SK-N-SH treated with all-trans-retinoic acid at 6 μM for 48 hours (cell line): ENCODE measurements at places on chromosomes 4 and X.

DNA sequence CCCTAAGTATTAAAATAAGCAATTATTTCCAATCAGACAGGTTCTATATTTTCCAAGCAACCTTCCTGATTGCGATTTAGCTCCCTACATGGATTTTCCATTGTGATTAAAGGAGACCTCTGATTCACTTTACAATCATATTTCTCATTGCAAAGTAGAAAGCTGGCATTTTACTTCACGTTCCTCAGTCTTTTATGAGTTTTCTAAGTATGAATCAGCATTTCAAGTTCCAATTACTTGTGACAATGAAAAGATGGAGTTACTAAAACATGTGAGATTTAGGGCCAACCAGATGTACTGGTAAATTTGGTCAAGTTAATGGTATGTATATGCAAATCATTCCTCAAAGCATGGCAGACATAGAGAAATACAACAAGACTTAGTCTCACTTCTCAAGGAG lies 206.2 kb downstream of the KCNIP4 start:
- ATAC-seq: peak; percentile 65

DNA sequence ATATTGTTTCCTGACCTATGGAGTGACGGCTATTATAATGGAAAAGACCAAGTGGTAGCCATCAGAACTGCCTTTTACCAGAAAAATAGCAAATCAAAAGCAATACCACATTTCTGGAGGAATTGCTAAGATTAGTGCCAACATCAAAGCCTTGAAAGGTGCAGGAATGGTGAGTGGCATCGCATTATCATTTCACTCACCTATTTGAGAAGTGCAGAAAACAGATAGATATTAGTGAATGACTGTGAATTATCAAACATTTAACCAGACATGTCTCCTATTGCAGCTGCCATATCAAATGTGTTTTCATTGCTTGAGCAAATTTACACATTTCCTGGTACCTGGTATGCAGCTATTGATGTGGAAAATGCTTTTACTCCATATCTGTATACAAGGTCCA lies 1638.1 kb upstream of the PABPC4L start:
- ATAC-seq: no peak

- no peak for ATAC-seq
Observed at GRCh38 chr4:183936047-183936446, 30.9 kb downstream of the STOX2 start.

DNA sequence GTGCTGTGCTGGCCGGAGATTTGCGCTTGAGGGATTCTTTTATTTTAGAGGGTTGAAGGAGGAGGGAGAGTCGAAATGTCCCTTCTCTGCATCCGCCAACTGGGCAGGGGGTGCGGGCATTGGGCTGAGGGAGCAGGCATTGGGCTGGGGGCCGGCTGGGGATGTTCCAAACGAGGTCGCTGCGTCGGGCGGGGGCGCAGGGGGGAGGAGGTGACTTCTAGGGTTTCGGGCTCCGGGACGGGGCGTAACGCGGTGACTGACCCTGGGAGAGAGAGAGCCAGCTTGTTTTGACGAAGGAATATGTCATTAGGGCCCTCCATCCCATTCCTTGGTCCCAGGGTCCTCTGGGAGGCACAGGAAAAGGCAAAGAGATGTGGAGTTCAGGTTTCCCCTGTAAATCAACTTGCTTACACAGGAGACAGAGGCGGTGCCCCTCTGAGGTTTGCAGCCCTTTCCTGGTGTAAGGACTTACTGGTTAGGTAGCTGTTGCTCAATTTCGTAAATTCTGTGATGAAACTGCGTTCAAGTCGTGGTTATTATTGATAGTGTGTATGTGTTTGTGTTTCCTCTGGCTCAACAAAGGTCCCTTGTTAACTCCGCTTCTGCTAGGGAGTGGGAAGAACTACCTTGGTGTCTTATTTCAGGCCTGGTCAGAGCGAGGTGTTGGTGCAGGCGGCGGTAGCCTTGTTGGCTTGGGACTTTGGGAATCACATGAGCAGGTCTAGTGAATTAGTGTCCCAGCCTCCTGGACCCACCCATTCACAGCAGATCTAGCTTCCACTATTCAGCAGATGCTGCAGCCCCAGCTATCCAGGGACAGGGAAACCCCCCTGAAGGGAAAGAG lies 716 bp downstream of the FHIP1A start:
- peak; percentile 27 for ATAC-seq

DNA sequence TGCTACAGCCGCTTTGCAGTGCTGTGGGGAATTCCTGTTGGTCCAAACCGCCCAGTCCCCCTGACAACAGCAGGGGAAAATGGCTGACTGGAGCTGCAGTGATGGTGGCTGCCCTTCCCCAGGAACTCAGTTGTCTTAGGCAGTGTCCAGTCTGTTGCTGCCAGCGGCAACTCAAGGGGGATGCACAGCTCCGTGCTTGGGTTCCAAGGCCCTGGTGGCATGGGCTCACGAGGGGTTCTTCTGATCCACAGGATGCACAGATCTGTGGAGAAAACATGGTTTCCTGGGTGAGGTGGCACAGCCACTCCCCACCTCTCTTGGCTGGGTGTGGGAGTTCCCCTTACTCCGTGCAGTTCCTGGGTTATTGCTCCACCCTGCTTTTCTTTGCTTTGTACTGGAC lies 261.2 kb downstream of the TLL1 start:
- no peak for ATAC-seq

- ATAC-seq: no peak
Observed at GRCh38 chr4:120826853-120827252, 95.7 kb downstream of the PRDM5 start.

DNA sequence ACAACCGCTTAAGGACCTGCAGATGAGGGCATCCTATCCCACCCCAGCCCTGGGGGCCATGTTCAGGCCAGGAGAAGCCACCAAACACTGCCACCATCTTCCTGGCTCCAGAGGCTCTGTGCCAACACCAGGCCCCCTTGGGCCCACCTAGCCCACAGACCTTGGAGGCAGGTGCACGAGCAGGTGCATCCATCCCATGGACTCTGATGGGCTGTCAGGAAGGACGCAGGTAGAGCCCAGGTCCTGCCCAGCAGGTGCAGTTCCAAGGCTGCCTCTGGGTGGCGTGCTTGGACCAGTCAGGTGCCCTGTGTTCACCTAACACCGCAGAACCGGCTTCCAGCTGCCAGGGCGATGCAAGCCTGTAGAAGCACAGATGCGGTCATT lies 22.8 kb upstream of the PDE6B start:
- ATAC-seq: peak; percentile 95

DNA sequence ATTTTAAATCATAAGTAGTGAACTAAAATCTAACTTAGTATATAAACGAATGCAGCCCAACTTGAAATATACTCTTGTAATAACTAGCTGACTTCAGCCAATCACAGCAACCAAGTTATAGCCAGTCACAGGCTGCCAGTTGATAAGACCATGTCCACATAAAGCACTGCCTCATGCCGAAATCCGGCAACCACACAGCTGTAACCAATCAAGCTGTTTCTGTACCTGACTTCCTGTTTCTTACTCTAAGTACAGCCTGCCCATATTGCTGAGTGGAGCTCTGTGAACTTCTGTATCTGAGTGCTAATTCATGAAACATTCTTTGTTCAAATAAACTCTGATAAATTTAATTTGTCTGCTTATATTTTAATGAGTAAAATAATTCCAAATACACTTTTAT lies 805.3 kb upstream of the EPHA5 start:
- no peak for ATAC-seq

DNA sequence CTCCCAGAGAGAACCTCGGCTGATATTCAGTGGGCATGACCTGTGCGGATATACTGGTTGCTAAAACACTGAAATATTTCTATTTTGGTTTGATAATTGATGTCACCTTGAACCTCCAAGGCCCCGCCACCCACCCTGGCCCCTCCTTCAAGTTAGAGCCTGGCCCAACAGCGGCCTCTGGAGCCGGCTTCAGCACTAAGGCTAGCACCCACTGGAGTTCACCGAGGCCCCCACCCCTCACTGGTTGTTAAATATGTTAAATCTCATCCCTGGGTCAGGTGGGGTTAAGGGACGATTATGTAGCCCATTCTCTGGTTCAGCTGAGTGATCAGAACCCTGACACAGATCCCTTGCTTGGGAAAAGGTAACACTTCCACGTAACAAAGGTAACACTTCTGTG lies 24.3 kb downstream of the SEL1L3 start:
- ATAC-seq: no peak

GRCh38 chrX:30652527-30653414 lies 452 bp upstream of the GK start:
- peak; percentile 96 for ATAC-seq

- no peak for ATAC-seq
Observed at GRCh38 chr4:5213087-5213595, 161.9 kb downstream of the STK32B start.

DNA sequence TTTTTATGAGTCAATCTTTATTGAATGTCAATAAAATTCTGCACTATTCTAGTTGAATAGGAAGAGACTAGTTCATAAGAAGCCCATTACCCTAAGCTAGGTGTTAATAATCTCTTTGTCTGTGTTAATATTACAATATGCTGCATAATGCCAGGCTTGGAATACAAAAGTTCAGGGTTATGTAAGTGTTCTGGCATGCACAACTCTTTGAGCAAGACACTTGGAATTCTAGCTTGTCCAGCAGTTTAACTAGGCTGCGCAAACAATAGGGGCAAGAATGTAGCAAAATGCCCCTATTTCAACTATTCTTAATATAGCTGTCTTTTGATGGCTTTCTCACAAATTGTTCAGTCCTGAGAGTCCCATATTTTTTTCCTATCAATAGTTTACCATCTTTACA lies 31.3 kb upstream of the ETNPPL start:
- no peak for ATAC-seq

DNA sequence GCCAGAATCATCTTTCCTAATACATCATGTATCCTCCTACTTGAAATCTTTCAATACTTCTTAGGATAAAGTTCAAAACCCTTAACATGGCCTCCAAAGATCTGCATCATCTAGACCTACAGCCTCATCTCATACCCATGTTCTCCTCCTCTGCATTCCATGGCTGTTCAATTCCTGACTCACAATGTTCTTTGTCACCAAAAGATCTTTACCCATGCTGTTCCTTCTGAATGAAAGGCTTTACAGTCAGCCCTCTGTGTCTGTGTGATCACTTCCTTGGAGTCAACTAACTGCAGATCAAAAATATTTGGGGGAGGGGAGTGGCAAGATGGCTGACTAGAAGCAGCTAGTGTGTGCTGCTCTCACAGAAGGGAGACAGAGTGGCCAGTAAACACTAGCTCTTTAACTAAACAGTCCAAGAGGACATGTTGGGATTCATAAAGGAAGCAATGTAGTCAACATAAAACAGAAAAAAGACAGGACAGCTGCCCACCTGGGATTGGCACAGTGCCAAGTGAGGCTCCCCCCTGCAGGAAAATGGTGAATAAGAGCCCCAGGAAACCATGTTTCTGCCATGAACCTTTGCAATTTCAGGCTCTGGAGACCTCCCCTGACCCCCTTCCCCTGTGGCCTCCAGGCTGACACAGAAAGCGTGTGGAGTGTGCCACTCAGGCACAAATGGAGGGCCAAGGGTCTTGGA lies 31.9 kb downstream of the CBR4 start:
- no peak for ATAC-seq

DNA sequence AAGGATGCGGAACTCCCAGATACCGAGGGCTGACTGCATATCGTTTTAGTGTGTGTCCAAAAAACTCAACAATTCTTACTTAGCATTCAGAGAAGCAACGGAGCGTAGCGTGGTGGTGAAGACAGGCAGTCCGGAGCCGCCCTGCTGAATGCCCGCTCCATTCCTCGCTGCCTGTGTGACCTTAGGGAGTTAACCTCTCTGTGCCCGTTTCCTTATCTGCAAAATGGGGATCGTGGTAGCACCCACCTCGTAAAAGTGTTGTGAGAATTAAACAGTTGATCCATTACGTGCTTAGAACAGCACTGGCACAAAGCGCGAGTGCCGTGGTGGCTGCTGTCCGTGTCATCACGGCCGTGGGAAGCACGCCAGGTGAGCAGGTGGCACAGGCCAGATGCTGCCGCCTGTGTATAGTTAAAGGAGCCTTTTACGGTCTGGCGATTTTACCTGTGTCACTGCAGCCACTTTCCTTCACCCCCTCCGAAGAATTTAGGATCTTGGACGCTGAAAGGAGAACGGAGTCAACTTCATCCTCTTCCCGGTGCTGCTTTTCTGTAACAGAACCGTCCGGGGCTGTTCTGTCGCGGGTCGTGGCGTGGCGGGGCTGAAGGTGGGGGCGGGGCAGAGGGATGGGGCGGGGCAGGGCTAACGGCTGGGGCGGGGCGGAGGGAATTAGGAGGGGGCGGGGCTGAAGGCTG lies 885 bp downstream of the CCDC110 start:
- peak; percentile 22 for ATAC-seq

DNA sequence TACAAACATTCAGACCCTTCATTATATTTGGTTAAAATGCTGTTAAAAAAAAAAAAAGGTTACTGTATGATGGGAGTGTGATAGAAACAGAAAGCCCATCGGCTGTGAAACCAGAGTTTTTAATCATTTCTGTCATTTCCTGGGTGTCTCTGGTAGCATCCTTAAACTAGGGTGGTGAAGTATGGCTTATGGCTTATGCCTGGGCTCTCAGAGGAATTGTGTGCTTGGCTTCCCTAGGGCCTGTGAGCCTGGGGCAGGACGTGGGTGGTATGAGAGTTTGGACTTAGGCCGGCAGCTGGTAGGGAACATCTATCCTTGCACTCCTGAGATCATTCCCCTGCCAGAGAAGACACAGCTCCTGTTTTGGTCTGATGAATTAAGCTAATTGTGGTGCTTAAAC lies 52.2 kb downstream of the DCUN1D4 start:
- peak; percentile 43; the same call in 1 of the 3 replicates for ATAC-seq
